ENCODE measurements at places on chromosomes 2 and 18.

DNA sequence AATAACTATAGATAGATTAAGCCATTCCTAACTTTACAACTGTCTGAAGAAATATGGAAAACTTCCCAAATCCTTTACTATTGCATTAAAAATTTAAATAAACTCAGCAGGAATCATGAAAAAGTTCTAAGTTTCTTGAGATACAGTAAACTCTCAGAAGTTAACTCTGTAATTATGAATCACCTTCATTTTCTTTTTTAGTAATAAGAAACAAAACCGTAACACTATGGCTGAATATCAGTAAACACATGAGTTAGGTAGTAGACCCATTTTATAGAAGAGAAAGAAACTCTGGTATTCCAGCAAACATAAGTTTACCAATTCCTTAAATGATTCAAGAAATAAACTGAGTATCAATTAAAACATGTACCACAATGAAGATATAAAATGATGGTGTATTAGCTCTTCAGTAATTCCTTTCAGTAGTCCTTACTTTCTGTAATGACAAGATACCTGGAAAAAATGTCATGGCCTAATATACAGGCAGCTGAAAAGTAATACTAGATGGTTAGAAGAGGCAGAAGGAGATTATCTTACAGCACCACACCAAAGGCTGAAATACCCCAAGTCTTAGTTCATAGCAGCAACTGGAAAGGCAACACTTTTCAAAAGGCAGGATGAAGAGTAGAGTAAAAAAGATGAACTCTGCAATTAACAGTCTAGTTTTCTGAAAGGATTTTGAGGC lies 11.5 kb downstream of the TRIP12 start:
- DNase-seq = no peak

DNA sequence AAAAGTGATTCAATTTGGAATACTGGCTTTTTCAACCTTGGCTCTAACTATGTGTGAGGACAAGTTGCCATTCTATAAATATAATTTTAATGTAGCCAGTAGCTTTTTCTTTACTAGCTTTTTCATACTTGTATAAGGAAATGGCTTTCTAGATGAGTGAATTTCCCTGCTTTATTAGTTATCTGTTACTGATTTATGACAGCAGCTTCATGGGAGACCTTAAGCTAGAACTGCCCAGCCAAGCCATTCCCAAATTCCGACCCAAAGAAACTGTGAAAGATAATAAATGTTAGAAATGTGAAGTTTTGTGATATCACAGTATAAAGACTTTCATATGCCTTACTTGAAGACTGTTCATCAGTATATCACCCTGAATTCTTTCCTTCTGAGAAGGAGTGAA lies 32.3 kb downstream of the BABAM2 start:
- no peak for DNase-seq

GRCh38 chr2:139813340-139813739 lies 1033.2 kb upstream of the NXPH2 start:
- no peak for DNase-seq

DNA sequence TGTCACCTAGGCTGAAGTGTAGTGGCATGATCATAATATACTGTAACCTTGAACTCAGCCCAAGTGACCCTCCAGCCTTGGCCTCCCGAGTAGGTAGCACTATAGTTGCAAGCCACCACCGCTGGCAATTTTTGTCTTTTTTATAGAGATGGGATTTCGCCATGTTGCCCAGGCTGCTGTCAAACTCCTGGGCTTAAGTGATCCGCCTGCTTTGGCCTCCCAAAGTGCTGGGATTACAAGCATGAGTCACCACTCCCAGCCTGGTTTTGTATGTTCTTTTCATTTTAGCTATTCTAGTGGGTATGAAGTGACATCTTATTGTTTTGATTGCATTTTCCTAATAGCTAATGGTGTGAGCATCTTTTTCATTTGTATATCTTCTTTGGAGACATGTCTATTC lies 11.3 kb upstream of the EXOC6B start:
- no peak for DNase-seq
